Activated T-cell treated with anti-CD3 and anti-CD28 coated beads, Interleukin-2, amount 50 U/mL, for 48 hours (primary cell): ENCODE measurements at places on chromosomes 6 and 20.

GRCh38 chr6:24107294-24107693, 18.7 kb upstream of the NRSN1 start:
- DNase-seq, result no peak

GRCh38 chr6:35181308-35181932, 32.3 kb upstream of the SCUBE3 start:
- no peak for DNase-seq

DNA sequence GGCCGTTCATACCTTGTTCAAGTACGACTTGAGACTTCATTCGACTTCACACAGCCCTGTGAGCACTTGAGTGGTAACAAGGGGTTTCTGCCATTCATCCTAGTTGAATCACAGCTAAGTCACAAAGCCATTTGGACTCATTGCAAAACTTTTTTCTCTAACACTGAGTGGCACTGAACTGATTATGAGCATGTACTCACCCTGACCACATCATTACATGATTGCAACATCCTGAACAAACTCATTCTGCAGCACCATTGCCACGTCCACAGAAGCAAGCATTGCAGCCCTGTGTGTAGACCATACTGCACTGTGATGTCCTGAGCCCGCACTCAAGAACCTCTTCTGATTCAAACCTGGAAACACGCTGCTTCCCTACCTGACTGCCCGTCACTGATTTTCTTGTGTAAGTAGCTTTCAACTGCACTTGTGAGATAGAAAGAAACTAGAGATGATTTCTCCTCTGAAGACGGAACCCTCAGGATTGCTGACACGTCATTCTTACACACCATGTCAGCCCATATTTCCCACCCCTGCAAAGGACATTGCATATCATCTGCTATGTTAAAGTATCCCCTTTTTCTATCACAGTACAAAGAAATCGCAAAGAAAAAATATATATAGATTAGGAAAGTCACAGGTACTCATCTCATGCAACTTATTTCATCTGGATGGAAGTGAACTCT, 81.6 kb downstream of the C6orf118 start:
- no peak for DNase-seq

DNA sequence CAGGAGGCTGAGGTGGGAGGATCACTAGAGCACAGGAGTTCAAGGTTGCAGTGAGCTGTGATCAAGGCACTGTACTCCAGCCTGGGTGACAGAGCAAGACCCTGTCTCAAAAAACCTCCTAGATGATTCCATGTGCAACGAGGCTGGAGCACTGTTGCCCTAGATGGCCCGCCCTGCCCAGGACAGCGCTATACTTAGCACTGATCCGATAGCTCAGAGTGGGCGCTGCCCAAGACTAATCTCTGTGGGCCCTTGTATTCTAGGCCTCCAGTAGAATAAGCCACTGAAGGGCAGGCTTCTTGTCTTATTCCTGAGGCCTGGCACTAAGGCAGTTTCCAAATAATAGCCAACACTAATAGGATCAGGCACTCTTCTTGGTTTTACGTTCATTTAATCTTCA, 41.0 kb downstream of the STK35 start:
- no peak for DNase-seq

DNA sequence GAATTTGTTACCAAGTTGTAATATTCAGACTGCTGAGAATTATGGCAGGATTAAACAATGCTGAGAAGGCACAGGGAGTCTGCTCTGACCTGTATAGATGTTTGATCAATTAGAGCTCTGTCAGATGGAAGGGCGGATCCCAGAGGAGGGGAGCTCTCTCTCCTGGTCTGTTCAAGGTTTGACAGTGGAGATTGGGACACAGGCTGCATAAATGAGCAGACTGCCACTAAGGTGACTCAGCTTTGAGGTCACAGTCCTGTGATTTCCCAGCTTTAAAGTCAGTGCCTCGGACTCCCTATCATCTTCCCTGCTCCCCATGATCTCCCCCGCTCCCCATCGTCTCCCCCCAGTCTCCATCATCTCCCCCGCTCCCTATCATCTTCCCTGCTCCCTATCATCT, 59.2 kb upstream of the SLC22A23 start:
- no peak for DNase-seq

DNA sequence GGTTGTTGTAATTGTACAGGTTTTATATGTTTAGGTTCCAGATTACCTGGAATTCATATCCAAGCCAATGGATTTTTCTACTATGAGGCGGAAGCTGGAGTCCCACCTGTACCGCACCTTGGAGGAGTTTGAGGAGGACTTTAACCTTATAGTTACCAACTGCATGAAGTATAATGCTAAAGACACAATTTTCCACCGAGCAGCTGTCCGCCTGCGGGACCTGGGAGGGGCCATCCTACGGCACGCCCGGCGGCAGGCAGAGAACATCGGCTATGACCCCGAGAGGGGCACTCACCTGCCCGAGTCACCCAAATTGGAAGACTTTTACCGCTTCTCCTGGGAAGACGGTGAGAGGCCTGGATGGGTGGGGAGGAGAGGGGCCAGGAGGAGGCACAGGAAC, 13.6 kb downstream of the BRPF3 start:
- DNase-seq, result no peak

DNA sequence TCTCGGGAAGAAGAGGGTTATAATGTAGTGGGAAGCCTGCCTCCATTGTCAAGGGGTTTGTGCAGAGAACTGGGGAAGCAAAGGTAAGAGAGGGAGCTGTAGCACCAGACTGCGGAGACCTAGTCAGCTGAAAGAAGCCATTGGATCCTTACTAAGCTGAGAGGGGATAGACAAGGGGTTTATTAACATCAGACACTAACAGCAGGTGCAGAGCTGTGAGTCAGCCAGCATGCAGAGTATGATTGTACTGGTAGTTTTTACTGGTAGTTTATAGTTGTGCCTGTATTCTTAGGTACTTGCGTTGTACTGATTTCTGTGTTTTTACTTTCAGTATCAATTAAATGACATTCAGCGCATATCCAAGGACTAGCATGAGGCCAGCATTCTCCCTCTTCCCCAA, 17.8 kb upstream of the COL19A1 start:
- no peak for DNase-seq

GRCh38 chr6:135782546-135782945, 69.0 kb upstream of the PDE7B start:
- no peak for DNase-seq

- peak; percentile 37 for DNase-seq
These were observed 9.8 kb downstream of the RIMS4 start for GRCh38 chr20:44800391-44801046.

DNA sequence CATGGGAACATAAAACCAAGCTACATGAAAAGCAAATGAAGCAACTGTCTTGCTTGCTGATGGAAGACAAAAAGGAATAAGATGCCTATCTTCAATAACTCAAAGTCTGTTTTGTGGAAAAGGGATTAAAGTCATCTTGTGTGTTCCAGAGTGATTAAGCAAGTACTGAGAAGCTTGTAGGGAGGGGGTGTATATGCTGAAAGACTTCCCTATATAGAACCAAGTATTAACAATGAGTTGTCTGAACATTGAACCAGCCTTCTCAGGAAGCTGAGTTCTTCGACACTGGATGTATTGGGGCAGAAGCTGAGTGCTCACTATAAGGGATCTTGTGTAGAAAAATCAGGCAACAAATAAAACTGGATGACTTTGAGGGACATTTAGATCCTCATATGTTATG, 451.8 kb downstream of the CD83 start:
- DNase-seq, result no peak

- no peak for DNase-seq
These were observed 62.8 kb downstream of the FAM120B start for GRCh38 chr6:170369403-170369802.

GRCh38 chr6:13425270-13425873, 62.0 kb downstream of the GFOD1 start:
- DNase-seq, result no peak

- no peak for DNase-seq
These were observed 102.3 kb downstream of the UBE3D start for GRCh38 chr6:82963191-82963925.

GRCh38 chr6:24951811-24952299, 16.1 kb upstream of the RIPOR2 start:
- no peak for DNase-seq

DNA sequence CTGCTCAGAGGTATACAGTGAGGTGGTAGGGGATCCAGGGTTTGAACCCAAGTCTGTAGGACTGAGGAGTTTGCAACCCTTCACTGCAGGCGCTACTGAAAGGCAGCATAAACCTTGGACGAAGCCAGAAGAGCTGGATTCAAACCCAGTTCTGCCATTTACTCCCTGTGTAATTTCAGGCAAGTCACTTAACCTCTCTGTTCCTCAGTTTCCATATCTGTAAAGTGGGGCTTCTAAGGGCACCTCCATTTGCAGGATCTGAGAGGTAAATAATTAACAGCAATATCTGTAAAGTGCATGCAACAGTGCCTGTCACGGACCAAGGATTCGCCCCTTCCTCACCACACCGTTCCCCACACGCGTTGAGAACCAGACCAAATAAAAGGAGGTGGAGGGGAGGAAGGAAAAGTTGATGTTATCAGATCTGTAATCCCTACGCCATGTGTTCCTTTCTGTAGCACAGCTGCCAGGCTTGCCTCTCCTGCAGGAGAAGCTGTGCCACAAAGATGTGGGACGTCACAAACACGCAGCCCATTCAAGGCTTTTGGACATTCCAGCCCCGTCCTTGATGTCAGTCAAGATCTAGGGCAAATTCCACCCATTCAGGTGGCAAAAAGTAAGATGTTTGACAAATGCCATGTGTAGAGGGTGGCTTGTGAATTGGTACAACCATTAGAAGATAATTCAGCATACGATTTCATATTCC, 9.8 kb downstream of the RIPOR3 start:
- DNase-seq, result no peak

DNA sequence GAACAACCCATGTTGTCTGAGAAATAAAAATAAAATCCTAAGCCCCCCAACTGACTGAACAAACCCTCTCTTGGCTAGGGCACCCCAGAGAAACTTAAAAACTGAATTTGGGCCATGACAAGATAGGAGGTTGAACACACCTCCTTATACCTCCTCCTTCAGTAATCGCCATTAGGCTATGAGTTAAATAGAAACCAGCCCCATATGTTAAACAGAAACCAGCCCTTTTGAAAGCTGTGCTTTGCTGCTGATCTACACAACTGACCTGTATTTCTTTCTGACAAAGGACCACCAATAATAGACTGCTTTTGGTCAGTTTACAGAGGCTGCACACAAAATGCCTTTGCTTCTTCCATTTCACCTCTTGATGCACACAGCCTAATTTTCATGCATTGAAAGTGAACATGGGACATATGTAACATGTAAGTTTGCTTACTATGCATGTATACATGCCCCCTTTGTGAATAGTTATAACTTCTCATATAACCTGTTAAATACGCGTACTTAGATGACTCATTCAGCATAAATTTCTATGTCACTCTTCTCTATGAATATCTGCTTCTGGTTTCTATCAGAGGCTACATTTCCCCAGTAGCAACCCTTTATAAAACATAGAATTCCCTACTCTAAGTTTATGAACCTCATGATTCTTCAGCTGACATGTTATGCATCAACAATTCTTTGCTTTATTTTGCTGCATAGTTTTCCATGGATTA, 462.9 kb downstream of the COL12A1 start:
- no peak for DNase-seq

GRCh38 chr20:48789185-48789668, 38.6 kb downstream of the PREX1 start:
- DNase-seq, result no peak

DNA sequence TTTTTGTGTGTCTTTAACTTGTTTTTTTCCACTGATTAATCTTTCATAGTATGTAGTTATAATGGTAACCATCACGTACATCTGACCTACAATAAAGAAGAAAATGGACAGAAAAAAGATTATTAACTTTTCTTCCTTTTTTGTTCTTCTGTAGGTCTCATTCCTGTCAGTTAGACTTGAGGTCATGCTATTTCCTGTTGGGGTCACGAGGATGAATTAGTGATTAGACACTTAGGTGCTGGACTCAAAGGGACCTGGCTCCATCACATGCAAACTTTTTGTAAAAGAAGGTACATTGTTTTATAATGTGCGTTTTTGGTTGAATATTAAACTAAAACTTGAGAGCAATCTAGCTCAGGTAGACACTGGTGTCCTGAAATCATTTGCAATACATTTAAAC, 14.8 kb downstream of the MARCKS start:
- DNase-seq, result no peak

- DNase-seq, result peak; percentile 67
These were observed 142.8 kb downstream of the DLL1 start for GRCh38 chr6:170147832-170148708.

DNA sequence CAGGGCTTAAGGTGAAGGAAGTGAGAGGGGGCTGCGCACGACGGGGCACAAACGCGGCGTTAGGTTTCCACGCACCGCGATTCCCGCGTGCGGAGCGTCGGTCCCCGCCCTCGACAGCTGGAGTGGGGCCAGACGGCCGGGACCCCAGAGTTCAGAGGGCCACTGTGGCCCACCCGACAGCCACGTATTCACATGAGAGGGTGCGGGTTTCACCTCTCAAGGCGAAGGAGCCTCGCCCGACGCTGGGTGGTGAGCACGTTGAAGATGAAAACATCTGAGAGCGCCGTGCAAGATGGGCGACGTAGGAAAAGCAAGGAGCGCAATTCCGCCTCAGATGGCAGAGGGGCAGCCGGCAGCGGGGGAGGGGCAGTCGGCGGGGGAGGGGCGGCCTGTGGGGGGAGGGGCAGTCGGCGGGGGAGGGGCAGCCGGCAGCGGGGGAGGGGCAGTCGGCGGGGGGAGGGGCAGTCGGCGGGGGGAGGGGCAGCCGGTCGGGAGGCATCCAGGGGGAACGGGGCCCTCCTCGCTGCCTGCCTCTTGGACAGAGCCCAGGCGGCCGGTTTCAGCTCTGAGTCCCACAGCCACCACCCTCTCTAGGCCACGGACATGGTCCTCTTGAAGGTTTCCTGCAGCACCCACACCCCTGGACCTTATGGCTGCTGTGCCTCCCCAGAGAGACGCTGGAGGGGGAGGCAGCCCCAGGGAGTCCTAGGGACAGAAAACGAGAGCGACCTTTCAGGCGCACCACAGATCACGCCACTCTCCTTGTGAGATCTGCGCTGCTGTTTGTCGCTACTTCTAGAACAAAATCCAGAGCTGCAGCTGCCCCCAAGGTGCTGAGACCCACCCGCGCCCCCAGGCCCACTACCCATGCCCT, 113.7 kb downstream of the DLL1 start:
- DNase-seq, result no peak

DNA sequence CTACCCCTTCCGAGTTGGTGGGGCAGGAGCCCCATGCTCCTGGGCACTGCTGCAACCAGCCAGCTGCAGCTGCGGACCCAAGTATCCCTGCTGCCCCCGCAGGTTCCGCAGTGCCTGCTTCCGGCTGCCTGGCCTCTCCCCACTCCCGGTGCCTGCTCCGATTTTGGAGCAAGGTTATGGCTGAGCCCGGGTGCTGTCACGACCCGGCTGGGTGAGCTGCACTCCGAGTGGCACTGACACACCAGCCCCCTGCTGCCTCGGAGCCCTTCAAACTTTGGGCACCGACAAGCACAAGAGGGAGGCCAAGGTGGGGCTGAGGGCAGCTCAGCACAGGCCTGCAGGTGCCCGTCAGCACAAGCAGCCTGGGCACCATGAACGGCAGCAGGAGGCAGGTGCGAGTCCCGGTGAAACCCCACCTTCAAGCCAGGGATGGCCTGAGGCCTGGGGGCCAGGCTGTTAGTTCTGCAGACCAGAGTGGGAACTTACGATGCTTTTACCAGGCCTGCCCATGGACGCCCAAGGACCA, 25.9 kb upstream of the HACE1 start:
- DNase-seq, result no peak

- DNase-seq, result no peak
These were observed 59.5 kb downstream of the CTCFL start for GRCh38 chr20:57465486-57465885.
